AG09309 (cell line): ENCODE measurements at places on chromosomes 12 and 14.

- no peak for DNase-seq
These were observed 506.4 kb downstream of the MED13L start for GRCh38 chr12:115771065-115771464.

- no peak for DNase-seq
These were observed 128.4 kb downstream of the NTF3 start for GRCh38 chr12:5560265-5560664.

DNA sequence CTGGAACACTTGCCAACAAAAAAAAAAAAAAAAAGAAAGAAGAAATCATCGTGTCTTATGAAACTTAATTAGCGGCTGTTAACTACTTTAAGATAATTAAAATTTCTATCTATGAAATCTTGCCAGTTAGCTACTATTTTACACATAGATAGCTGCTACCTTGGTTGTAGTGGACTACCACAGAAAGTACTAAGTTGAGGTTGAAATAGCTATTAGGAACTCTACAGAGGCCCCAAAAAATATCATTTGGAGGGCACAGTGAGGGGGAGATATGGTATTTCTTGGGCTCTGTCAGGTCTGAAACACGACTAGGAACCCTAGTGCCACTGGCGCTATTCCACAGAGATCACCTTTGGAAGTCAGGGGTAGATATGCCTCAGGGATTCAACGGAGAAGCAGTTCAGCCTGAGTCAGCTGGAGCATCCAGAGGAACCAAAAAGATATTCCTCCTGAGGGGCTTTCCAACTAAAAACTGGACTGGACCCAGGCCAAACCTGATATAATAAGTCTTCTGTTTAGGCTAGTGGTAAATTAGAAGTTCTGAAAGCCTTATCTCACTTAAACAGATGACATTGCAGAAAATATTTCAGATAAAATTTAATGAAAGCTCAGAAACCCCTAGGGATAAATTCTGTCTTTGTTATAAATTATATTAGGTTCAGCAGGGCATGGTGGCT, 126.1 kb downstream of the EPS8 start:
- no peak for DNase-seq

DNA sequence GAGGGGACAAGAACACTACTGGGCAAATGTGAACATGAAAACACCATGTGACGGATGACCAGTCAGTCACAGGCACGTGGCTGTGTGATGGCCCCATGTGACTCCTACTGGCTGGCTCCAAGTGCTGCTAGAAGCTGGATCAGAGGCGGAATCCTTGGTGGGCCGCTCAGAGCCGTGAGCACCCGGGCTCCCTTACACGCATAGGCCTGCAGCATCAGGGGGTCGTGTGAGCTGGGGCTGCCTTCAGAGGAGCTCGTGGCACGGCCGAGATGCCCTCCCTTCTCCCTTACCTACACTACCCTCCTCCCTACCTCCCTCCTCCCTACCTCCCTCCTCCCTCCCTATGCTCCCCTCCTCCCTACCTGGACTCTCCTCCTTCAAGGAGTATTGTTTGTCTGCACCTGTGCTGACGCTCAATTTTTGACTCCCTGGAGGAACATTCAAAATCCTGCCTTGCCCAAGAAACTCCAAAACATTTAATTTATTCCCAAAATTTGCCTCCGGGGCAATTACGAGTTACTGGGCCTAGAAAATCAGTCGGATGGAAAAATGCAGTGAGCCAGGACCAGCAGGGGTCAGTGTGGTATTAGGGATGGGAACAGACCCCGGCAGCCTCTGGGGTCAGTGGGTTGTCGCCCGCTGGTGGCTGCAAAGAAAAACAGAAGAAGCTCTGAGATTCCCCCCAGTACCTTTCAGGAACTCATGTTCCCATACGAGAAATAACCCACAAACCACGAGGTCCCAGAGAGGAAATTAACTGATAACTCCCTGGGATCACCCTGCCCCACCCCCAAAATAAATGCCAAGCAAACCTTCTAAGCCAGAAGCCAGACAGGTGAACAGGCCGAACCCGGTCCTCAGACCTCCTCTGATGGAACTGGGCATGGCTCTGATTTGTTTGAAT, 61.3 kb downstream of the C14orf132 start:
- DNase-seq, result no peak

GRCh38 chr12:100403446-100403845, 46.6 kb downstream of the SLC17A8 start:
- DNase-seq, result no peak

GRCh38 chr14:85248881-85249635, 280.9 kb upstream of the FLRT2 start:
- no peak for DNase-seq

DNA sequence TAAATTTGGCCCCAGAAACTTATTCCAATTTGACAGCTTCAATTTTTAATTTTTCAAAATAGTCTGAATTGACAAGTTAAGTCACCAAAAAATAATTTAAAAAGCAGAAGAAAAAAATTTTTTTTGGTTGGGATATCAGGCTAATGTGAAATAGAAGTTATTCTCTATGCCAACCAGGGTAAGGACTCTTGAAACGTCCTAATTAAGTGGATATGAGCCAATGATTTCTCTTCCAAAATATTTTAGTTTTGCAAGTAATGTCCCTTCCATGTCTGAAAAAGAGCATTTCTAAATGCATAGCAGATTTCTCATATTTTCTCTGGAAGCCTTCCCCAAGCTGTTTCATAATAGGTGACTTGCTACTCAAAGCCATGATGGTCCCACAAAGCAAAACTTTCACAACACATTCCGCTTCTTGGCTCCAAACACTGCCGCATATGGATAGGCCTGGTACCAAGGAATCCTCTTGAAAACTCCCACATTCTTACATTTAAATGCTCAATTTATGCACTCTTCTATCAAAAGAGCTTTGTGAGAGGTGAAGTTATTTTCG, 65.1 kb downstream of the SIX6 start:
- DNase-seq, result peak; percentile 89

GRCh38 chr12:57940052-57940914, 1.1 kb upstream of the ATP23 start:
- DNase-seq, result no peak

DNA sequence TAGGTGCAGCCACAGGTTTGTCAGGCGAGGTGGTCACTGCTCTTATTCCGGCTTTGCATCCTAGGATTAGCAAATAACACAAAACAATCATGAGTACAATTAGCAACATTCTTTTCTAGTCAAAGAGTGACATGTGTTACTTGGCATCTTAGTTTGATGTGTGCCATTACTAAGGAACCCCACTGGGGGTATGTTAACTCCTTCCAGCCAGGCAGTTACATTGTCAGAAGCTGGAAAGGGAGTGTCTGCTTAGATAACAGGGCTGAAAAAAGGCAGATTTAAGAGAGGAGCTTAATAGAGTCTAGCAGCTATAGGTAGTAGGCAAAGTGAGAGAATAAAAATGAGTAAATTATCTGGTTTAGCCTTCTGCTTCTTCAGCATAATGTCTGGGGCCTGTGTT, 30.5 kb upstream of the METAP2 start:
- DNase-seq, result no peak

GRCh38 chr12:65900912-65901672, 76.8 kb downstream of the HMGA2 start:
- DNase-seq, result no peak

GRCh38 chr12:62772416-62772955, 162.5 kb downstream of the PPM1H start:
- DNase-seq, result no peak

DNA sequence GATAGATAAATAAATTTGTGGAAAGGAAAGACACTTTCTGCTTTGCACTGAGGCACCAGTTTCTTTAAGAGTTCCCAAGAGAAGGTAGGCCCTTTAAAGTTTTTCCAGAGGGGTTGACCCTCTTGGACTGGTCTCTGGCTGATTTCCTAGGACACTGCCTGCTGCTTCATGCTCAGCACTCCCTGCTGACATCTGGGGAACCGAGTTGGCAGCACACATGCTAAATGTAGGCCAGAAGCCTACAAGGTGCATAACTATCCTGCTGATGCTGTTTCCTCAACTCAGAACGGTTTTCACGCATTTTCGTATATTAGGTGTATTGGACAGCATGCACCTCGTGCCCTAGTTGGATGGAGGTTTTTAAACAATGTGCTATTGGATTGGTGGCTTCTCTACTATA, 887.2 kb upstream of the SEL1L start:
- DNase-seq, result no peak

- DNase-seq, result no peak
These were observed 126.7 kb upstream of the RFLNA start for GRCh38 chr12:124168016-124168786.

GRCh38 chr12:69123919-69124638, 115.3 kb upstream of the CPSF6 start:
- DNase-seq, result no peak

- no peak for DNase-seq
These were observed 267.3 kb downstream of the TTC8 start for GRCh38 chr14:89091781-89092180.

GRCh38 chr14:87996291-87996592, 3.3 kb upstream of the GALC start:
- DNase-seq, result no peak

DNA sequence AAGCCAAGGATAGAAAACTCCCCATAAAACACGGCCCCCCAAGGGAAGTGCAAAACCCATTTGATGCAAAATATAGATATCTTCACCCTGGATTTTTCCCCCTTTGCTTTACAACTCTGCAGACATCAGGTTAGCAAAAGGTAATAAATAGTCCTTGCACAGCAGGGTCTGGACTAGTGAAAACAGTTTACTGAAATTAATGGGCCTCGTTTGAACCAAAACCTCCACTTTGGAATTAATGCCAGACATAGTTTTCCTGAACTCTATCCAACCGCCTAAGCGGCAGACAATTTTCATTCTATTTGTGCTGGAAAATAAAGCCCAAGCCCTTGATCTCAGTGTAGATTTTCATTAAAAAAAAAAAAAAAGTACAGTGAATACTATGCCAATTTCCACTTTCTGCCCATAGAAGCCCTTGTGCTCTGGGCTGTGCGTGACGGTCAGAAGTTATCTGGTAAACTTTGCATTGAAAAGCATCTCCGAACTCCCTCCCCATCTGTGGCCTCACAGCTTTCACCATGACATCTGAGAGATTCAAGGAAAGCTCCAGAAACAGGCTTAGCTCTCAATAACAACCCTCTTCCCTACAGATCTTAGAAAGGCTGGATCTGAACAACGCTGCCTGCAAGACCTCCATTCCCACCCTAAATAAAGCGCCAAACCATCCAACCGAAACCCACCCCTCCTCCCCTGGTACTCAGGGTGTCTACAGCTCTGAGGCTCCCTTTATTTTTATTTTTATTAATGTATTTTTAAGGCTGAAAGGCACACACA, 11.0 kb upstream of the IRF2BPL start:
- no peak for DNase-seq

GRCh38 chr14:93967637-93968250, 8.6 kb downstream of the ASB2 start:
- DNase-seq, result no peak

DNA sequence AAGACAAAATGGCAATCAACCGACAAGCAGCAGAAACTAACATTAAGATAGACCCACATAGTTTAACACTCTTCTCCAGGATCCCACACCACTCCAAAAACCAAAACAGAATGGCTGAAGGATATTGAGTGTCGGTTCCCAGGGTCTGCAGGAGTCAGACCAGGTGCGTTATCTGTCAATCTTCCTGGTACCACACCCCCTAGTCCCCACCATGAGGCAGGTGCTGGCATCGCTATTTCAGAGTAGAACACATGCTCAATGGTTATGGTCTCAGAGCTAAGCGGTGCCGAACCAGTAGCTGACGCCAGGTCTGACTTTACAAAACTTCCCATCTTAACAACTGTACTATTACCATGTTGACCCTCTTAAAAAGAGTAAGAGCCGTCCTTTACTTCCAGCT, 10.2 kb downstream of the STX2 start:
- DNase-seq, result no peak

DNA sequence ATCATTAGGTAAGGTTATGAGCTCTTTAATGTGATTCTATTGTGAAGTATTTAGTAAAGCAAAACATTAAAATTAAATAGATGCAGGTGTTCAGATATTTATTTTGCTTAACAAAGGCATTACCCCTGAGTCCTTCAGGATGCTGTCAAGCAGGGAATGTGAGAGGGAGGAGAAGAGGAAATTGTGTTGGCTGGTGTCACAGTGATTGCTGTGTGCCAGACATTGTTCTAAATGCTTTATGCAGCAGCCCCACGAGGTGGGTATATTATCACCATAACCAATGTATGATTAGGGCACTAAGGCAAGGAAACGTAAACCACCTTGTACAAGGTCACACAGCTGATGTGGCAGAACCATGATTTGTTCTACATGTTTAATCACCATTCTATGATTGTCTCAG, 80.1 kb downstream of the STAB2 start:
- no peak for DNase-seq

GRCh38 chr14:68491793-68492192, 301.1 kb downstream of the ZFP36L1 start:
- DNase-seq, result no peak

DNA sequence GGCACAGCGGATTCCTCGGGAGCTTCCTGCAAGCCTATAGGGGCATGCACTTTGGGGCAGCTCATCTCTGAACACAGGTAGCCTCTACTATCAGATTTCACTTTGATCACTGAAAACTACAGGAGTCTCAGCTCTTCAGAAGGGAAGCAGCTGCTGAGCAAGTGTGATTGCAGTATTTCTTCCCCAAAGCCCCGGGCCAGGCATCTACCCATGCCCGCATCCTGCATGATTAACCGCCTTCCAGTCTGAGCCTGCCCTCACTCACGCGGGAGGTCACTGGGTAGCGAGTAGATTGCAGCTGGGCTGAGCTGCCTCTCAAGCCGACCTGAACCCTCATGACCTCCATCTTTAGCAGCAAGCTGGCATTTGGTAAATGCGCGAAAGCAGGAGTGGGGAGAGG, 334.7 kb downstream of the DPF3 start:
- no peak for DNase-seq

DNA sequence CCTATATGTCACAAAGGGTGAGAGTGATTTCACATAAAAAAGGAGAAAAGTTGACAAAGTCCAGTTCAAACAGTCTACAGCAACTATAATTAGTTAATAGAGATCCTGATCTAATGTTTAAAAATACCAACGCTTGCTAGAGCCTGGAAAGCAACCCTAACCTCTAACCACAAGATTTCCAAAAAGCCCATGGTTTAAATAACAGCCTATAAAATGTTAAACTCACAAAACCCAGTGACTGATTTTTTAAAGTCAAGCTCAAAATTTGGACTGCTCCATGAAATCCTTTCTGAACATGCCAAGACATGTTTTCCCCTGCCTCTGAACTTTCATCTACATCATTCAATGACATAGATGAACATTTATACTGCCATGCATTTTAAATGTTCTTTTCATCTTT, 81.6 kb downstream of the PLEKHG7 start:
- DNase-seq, result peak; percentile 61

GRCh38 chr12:2653461-2653965, 141.3 kb upstream of the FKBP4 start:
- DNase-seq, result no peak

DNA sequence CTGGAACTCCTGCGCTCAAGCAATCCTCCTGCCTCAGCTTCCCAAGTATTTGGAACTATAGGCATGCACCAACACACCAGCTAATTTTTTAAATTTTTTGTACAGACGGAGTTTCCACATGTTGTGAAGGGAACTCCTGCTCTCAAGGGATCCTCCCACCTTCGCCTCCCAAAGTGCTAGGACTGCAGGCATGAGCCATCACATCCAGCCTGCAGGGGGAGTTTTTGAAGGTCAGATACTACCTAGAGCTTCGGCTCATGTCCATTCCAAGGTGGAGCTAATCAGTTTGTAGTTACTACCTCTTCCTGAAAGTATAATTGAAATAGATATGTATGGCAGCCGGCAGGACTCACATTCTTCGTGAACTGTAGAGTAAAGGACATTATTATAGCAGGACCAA, 3.7 kb upstream of the TAS2R19 start:
- no peak for DNase-seq

- no peak for DNase-seq
These were observed 163.0 kb upstream of the TMCC3 start for GRCh38 chr12:94813314-94813713.
